ENCODE measurements at places on chromosomes 2 and 18.

- no peak for DNase-seq
Measured at GRCh38 chr2:227774895-227775842, 29.5 kb downstream of the SCYGR8 start.

- DNase-seq: no peak
Measured at GRCh38 chr2:30865892-30866681, 58.8 kb upstream of the CAPN13 start.

DNA sequence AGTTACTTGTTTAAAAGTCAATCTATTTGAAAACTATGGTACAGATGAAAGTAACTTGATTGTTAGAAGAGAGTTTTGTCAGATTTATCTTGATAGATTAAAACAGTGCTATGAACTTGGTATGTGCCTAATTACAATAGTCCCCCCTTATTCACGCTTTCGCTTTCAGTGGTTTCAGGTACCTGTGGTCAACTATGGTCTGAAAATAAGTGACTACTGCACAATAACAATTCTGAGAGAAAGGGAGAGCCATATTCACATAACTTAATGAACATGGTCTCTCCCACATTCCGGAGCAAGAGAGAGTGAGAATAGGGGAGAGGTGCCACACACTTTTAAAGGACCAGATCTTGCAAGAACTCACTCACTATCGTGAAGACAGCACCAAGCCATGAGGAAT lies 13.2 kb upstream of the MAP4K4 start:
- DNase-seq: no peak

DNA sequence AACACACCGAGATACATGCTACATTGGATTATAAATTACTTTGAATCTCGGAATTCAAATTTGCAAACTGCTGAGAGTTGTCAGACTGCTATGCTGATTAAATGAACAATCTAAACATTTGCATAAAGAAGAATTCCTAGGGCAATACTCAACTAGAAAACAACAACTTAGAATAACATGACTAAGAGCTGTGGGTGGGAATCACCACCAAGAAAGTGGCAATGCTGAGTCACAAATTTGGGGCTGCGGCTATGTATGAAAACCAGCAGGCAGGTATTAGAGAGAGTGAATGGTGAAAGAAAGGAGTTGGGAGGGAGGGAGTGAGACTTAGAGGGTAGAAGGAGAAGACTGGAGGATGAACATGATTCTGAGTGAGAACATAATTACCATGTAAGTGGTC lies 559.5 kb downstream of the PIK3C3 start:
- DNase-seq: no peak

DNA sequence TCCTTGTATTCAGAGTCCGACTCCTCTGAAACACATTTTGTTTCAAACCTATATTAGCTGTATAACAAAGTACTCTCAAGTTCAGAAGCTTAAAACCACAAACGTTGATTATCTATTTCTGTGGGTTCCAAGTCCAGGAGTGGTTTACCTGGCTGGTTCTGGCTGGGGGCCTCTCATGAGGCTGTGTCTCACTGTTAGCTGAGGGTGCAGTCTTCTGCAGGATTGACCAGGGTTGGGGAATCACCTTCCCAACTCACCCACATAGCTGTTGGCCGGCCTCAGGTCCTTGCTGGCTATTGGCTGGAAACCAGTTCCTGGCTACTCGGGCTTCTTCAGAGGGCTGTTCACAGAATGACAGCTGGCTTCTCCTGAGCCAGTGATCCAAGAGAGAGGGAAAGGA lies 18.0 kb upstream of the ATIC start:
- DNase-seq: no peak
